ENCODE measurements at places on chromosomes 11 and 22.

GRCh38 chr11:85974122-85974521 lies 94.8 kb downstream of the PICALM start:
- no peak for DNase-seq

DNA sequence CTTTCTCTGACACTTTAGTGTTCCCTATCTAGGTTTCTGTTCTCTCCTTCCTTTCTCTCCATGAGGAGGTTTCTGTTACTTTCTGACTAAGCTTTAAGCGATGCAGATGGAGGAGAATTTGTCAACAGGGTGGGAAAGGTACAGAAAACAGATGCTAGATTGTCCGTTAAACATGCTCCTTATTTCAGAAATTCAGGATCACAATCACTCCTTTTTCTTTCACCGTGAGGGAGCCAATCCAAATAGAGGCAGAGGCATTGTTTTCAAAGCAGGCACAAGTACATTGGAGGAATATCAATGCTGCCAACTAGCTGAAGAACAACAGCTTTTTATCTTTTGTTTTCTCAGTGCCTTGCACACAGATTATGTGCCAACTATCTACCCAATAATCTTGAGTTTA lies 215.7 kb upstream of the FOLH1 start:
- DNase-seq = no peak

GRCh38 chr11:117888139-117888566 lies 11.7 kb upstream of the FXYD6 start:
- DNase-seq = no peak

GRCh38 chr11:12182676-12183541 lies 72.5 kb downstream of the MICAL2 start:
- no peak for DNase-seq

DNA sequence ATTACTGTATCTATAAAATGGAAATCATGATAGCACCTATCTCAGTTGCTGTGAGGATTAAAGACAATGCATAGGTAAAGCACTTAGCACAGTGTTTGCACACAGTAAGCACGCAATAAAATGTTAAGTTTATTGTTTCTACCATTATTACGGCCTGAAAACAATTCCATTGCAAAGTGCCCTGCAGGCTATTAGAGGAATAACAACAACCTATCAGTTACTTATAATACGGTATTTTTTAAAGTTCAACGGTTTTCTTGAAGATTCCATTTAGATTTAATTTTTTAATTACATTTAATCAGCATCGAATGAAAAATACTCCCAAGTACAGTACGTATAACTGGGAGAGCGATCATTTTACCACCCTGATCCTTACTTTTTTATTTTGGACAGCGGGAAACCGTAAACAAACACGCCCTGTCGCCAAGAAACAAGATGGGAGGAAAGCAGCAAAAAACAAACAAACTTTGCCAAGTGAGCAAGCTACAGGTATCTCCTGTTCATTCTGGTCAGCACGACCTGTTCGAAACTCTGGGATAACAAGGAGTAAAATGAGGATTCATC lies 893 bp downstream of the SLC36A4 start:
- DNase-seq = no peak

- no peak for DNase-seq
These were observed 6.2 kb downstream of the KCNQ1OT1 start for GRCh38 chr11:2693271-2694261.

GRCh38 chr11:83070044-83070701 lies 1.5 kb downstream of the RAB30 start:
- no peak for DNase-seq

- no peak for DNase-seq
These were observed 26.6 kb downstream of the RELT start for GRCh38 chr11:73402834-73403185.

DNA sequence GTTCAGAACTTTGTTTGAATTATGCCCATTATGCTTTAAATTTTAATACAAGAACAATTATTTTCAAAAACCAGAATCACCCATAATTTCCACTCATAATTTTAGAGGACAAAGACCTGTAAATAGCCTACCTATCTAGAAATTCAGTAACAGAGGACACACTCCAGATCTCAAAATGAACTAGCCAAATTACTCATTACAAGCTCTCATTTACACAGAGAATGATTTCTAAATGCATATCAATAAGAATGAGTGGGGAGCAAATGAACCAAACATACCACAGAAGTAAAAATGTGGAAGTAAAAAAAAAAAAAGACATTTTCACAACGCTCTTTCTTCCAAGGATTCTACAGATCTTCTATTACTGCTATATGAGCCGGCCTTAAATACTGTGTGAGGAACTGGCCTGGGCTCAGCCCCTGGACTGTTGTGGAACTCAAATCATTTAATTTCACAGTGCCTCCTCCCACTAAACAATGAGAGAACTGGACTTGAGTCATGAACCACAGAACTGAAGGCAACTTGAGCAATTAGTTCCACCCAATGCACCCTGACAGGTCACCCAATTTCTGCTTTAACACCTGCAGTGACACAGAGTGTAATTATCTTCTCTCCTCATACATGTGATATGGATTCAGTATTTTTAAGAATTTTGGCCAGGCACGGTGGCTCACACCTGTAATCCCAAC lies 8.0 kb downstream of the MRTFA start:
- DNase-seq = no peak

DNA sequence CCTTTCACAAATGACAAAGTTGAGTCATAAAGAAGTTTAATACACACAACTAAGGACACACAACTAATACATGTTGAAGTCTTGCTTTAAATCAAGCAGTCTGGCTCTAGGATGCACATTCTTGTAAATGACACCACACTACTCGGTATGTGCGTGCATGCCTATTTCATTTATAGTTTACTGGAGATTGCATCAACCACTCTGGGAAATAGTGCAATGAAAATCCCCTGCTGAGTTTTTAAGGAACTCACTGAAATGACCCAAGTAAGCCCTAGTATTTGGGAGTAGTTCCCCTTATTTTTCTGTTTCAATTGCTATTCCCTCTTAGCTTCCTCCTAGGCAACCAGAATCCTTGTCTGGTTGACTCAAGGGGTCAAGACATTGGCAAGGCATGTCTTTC lies 160.2 kb upstream of the LARGE1 start:
- DNase-seq = no peak

DNA sequence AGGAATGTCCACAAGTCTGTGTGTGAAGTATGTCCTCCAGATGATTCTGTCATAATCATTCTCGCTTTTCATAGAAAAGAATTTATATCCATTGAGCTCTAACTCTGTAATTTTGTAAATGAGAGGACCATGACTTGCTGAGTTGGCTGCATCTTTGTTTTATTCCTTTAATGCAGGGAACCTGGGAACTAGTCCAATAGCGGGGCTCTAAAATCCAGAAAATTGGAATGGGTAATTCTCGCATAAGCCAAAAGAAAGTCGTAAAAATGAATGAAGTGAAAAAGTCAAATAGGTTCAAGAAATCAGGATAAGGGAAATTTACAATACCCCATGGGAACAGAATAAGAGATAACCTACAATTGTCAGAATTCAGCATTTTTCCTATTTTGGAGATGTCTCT lies 232.5 kb downstream of the RAB38 start:
- no peak for DNase-seq

DNA sequence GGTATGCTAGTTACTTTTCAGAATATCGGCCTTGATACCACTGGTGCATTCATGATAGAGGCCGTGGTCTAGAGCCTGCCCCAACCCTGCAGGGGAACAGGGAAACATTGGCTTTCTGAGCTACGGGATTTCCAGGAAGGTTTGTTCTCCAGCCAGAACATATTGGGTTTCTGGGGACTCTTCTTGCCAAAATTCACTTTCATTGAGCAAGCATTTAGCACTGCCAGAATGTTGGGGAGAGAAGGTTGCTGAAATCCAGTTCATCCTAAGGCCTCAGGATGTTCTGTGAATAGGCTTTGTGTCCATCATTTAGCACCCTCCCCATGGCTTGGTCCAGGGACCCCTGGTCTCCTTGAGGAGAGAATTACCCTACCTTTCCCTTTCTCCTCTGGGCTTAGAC lies 36.7 kb downstream of the DRG1 start:
- no peak for DNase-seq

DNA sequence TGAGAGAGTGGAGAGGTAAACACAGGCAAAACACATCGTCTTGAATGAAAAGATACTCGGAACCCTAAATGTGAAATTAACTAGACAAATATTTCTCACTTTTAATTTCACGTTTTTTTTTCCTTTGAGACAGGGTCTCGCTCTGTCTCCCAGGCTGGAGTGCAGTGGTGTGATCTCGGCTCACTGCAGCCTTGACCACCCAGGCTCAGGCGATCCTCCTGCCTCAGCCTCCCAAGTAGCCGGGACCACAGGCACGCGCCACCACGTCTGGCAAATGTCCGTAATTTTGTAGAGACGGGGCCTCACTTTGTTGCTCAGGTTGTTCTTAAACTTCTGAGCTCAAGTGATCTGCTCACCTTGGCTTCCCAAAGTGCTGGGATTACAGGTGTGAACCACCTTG lies 7.4 kb upstream of the SHANK3 start:
- no peak for DNase-seq

DNA sequence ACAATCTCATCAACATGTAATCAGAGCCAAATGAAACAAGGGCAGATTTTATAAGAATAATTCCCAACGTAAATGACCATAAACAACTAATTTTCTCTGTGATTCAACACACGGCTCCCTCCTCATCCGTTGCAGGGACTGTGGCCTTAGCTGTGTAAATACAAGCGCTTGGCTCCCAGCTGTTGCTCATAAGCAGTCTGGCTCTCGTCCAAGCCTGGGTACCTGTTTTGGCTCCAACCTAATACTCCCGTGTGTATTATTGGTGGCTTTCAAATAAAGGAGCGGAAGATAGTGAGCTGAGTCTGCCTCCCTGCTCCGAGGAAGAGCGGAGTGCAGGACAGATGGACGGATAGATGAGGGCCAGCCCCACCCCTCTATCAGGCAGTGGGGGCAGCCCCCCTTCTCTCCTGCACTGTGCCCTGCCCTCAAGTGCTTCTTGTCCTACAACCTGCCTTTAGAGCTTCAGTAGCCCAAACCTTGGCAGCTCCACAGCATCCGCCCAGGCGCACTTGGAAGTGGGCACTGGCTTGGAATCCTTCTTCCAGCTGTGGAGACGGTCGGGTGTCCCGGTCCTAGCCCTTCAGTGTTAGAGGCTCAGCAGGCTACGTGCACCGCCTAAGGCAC lies 670.9 kb downstream of the BRD1 start:
- no peak for DNase-seq

GRCh38 chr22:48740731-48741405 lies 1086.8 kb downstream of the BRD1 start:
- DNase-seq = no peak

DNA sequence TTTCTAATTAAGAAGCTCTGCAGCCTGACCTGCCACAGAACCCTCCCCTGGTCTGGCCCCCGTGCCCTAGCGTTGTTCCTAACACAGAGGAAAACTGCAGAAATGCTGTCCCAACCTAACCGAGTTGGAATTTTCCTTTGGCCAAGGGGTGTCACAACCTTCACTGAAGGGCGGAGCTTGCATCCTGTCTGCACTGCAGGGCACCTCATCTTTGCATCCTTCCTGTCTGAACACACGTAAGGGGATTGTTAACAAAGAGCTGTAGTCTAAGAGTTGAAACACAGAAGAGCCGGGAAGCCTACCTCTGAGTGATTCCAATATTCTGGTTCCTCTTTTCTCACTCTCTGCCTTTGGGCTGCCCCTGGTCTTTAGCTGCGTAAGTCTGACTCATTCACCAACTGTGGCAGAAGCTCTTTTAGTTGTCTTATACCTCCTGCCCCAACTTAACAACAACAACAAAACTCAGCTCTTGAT lies 1.6 kb downstream of the DIXDC1 start:
- DNase-seq = no peak

DNA sequence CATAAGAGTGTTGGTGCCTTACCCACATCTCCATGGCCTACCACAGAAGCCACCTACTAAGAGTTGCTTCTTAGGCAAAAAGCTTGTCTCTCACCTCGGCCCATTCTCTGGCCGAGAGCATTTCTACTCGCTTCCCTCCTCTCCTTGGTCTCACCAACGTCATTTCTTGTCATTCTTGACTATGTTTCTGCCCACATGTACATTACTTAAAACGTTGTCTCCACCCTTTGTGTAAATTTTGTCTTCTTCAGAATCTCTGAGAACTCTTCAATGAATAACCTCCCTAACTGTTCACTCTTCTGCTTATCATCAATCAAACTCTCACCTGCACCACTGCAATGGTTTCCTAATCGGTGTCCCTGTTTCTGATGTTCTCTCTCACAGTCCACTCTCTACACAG lies 20.1 kb downstream of the SOX6 start:
- DNase-seq = no peak

DNA sequence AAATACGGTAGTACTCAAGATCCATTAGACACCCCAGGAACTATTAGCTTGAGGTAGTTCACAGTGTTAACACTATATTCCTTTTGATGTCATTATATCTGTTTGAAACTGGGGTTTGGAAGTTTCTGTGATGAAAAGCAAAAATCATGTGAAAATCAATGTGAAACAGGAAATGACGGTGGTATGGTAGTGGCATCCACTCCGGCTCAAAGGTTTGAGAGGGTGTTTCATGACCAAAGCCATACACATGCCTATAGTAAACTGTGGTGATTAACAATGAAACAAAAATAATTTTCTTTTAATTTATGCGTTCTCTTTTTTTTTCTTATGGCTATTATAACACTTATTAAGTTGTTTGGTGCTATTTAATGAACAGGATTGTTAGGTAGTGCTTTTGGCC lies 10.9 kb downstream of the RAB38 start:
- no peak for DNase-seq

- no peak for DNase-seq
These were observed 276.9 kb downstream of the FAM76B start for GRCh38 chr11:95512682-95513081.

DNA sequence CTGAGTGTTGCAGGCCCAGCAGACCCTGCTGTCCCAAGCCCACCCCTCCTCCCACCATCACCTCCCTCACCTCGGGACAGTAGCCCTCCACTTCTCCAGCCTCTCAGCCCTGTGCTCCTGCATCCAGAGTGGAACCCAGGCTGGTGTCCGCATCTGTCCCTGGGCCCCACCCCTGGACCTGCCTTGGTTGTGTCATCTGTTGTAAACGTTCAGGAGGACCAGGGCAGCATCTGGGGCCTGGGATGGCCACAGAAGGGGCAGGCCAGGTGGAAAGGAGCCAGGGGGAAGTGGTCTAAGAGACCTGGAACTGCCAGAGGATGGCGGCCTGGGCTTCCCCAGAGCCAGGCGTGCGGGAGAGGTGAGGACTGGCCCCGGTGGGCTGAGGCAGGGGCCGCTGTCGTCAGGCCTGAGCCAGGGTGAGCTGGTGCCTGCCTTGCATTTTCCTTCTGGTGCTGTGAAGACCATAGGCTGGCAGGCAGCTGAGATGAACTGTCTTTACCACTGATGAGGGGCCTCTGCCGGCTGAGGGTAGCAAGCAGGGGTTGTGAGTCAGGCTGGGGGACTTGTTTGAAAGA lies 26.1 kb upstream of the MGAT3 start:
- DNase-seq = no peak

Measured in stimulated activated CD4-positive, alpha-beta T cell treated with anti-CD3 and anti-CD28 coated beads, TNF-alpha, amount 100 ng/mL, for 1 hour (primary cell).